ENCODE measurements at places on chromosomes 5 and 9.

- no peak for DNase-seq
Observed at GRCh38 chr5:66249920-66250319, 105.8 kb downstream of the SREK1 start.

DNA sequence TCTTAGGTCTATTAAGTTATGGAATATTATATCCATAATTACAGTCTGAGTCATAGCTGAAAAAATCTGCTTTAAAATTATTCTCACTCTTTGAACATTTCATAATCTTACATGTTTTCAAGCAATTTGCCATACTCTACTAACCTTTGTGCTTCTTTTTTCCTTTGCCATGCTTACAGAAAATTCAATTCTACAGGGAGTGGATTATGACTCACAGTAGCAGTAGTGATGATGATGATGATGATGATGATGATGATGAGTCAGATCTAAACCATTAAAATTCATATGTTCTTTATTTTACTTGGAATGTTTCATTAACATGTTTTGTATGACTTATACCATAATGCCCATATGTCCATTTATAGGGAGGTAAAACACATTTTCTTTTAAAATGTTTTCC, 207.1 kb downstream of the VPS13A start:
- peak; percentile 26 for DNase-seq

GRCh38 chr5:10733426-10733825, 27.6 kb downstream of the DAP start:
- DNase-seq: no peak

DNA sequence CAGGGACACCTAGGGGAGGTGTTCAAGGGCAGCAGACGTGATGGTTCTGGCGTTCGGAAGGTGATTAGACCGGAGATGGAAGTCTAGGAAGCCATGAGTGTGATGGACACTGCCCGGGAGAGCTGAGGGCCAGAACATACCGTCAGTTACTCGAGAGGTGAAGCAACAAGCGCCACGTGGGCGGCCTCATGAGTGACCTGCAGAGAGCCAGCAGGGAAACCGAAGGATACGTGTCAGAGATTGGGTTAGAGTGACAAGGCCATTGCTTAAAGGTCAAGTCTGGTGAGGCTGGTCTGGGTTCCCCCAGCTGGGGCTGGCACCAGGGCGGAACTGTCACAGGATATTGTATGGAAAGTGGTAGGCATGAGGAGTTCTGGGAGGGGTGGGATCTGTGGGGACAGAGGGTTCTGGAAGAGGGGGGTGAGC, 60.0 kb downstream of the C9orf50 start:
- DNase-seq: no peak

- no peak for DNase-seq
Observed at GRCh38 chr5:35869685-35870277, 13.1 kb downstream of the IL7R start.

GRCh38 chr9:18479405-18479804, 5.5 kb downstream of the ADAMTSL1 start:
- no peak for DNase-seq

- no peak for DNase-seq
Observed at GRCh38 chr5:156241266-156241665, 85.7 kb upstream of the SGCD start.

- DNase-seq: no peak
Observed at GRCh38 chr5:90161414-90161813, 248.1 kb downstream of the CETN3 start.
